Cortex of kidney (tissue), 1 donor: ENCODE measurements at places on chromosomes 7 and 10.

DNA sequence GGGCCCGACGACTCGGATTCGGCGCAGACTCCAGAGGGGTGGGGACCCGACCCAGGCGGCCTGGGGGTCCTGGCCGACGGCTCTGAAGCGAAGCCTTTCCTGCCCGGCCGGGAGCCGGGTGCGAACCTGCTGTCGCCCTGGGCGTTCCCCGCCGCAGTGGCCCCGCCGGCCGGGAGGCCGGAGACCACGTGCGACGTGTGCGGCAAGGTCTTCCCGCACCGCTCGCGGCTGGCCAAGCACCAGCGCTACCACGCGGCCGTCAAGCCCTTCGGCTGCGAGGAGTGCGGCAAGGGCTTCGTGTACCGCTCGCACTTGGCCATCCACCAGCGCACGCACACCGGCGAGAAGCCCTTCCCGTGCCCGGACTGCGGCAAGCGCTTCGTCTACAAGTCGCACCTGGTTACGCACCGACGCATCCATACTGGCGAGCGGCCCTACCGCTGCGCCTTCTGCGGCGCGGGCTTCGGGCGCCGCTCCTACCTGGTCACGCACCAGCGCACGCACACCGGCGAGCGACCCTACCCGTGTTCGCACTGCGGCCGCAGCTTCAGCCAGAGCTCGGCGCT, 15.4 kb downstream of the ZNF316 start:
- no peak for DNase-seq

GRCh38 chr10:49837685-49838084, 75.6 kb upstream of the OGDHL start:
- DNase-seq = no peak

DNA sequence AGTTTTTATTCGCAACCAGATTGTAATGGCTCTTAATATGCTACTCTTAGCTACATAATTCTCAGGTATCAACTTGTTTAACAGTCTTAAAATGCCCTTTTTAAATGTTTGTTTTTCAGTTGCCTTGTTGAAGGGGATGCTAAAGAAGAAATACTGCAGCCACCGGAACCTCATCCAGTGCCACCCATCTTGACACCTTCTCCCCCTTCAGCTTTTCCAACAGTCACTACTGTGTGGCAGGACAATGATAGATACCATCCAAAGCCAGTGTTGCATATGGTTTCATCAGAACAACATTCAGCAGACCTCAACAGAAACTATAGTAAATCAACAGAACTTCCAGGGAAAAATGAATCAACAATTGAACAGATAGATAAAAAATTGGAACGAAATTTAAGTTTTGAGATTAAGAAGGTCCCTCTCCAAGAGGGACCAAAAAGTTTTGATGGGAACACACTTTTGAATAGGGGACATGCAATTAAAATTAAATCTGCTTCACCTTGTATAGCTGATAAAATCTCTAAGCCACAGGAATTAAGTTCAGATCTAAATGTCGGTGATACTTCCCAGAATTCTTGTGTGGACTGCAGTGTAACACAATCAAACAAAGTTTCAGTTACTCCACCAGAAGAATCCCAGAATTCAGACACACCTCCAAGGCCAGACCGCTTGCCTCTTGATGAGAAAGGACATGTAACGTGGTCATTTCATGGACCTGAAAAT, 69.5 kb upstream of the RSBN1L start:
- no peak for DNase-seq

- DNase-seq = no peak
These were observed 2.4 kb upstream of the MKLN1 start for GRCh38 chr7:131325179-131325840.

DNA sequence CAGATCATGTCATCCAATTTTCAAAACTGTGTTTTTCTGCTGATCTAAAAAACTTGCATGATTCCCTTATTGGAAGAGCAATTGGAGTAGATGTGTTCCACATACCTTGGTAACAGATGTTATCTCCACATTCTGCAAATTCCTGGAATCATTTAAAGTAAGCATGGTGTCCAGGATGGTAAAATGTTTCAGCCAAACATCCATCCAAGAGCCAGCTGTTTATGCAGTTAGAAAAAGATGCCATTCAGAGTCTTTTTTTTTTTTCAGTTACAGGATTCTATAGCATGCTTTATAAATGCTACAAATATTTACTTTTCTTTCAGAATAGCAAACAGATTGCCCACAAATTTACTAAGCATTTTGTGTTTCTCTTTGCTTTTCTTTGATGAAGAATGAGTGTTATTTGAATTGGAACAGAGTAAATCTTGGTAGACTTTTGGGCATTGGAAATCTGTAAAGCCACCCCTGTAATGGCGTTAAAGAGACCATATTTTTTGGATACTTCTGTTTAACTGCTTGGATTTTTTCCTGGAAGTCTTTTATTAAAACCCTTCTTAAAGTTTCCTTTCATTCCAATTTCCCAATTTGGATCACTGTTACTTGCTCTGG, 149.8 kb downstream of the GNAT3 start:
- no peak for DNase-seq

GRCh38 chr7:1043552-1044188, 676 bp upstream of the GPR146 start:
- DNase-seq = no peak

DNA sequence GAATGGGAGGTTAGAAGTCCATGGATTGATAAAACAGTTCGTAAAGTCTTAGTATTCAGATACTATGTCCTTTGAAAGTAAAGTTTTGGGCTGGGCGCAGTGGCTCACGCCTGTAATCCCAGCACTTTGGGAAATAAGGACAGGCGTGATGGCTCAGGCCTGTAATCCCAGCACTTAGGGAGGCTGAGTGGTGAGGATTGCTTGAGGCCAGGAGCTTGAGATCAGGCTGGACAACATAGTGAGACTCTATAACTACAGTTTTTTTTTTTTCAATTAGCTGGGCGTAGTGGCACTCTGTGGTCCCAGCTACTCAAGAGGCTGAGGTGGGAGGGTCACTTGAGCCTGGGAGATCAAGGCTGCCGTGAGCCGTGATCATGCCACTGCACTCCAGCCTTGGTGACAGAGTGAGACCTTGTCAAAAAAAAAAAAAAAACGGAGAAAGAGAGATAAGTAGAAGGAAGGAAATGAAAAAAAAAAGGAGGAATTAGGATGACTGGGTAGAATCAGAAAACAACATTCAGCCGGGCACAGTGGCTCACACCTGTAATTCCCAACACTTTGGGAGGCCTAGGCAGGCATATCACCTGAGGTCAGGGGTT, 25.7 kb upstream of the AGFG2 start:
- DNase-seq = no peak

DNA sequence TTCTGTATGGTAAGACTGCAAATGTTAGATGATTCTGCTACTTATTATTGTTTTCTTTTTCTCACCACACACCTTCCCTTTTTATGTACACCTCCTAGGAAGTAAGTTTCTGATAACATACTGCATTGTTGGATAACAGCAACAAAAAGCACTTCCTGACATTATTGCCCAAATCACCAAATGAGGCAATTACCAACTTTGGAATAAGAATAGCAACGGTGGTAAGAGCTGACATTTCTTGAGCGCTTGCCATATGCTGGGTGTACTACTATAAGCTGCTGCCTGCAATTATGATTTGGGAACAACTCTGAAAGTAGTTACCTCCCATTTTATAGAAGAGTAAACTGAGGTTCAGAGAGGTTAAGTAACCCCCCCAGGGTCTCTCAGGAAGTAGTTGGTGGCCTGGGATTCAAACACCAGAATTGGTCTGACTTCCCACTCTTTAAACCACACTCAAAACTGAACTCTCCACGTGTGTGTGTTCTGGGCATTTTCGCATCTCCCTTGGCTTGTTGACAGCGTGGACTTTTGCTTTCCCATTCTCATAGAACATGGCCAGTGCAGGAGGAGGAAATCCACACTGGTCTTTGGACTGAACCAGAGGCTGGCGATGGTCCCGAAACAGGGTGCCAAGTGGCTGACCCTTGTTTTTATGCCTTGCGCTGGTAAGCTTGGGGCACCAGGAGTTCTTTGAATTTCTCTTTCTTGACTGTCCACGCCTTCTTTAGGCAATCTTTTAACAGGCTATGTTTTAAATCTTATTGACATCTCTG, 71.4 kb downstream of the TCF7L2 start:
- DNase-seq = no peak

GRCh38 chr7:103640031-103640779, 194.2 kb upstream of the SLC26A5 start:
- DNase-seq = no peak

DNA sequence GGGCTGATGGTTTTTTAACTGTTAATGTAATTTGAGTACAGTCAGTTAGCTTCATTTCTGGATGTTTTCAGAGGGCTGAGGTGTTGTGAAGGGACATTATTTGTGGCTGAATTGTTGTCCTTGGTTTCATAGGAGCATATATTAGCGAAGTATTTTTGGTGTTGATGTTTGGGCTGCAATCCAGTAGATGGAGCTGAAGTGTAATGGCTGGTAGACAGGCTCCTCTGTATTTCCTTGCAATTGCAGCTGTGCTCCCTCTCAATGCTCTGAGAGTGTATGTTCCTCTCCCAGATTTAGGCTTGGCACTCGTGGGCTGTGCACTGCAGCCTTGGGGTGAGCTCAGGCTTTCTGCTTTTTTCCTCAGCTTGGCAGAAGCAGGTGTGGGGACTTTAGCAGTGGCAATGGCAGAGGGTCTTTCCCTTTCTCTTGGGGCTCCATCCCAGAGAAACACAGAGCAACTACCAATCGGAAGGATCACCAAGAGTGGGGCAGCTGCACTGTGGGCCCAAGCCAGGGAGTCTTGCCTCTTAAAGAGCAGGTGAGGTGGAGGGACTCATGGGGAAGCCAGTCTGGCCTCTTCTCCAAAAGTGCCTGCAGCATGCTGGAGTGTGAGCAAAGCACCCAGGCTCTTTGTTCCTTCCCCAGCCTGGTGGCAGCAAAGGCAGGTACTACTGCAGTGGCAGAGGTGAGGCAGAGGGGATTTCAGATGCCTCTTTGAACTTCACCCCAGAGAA, 544.4 kb downstream of the SH2D4B start:
- DNase-seq = no peak
